ENCODE measurements at places on chromosomes 1 and 21.

GRCh38 chr1:161038523-161039153 lies at the start of gene TSTD1:
TSS of gene TSTD1 (minus strand) at chr1:161038964. CDS start at chr1:161038889, 75 bp downstream.
- no peak for DNase-seq

GRCh38 chr1:78619032-78619431 lies 1.2 kb upstream of the IFI44L start:
- DNase-seq: no peak

DNA sequence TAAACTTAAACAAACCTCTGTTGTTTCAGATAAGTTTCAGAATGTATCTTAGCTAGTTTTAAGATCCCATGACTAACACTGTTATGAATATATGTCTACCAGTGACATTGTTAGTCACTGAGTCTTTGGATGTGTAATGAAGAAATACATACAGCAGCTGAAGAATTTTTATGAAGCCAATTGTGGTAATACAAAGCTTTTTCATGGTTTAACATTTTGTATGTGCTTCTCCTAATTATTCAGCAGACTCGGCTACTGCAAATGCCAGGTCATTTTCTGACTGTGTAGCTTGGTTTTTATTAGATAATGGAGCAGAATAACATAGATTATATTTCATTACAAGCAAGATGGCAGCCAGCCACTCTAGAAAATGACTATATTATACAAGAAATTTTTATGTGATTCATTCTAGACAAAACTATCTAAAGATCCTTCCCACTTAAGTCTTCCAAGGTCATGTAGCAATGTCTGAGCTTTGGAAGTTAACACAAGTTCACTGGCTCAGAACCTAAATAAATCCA lies 147.8 kb downstream of the TNFSF18 start:
- DNase-seq: no peak

GRCh38 chr1:11839727-11840705 lies 7.6 kb downstream of the NPPA start:
- DNase-seq: no peak

- no peak for DNase-seq
Observed at GRCh38 chr1:65175171-65176055, 27.4 kb downstream of the AK4 start.

DNA sequence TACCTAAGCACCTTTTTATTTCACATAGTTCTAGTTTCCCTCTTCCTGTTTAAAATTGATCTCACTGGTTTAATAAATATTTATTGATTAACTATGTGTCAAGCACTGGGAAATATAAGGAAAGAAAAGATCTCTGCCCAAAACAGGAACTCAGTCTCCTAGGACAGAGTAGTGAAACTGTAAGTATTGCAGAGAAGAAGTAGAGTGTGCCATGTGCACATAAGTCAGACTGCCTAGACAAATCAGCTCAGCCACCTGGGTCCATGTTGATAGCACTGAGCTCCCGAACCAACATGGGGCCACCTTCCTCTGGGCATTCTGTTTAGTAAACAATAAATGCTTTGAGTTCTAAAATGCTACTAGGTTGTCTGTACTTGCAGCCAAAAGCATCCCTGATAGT lies 9.8 kb upstream of the SSX2IP start:
- DNase-seq: no peak

GRCh38 chr1:93219443-93219842 lies 38.9 kb downstream of the CCDC18 start:
- no peak for DNase-seq

DNA sequence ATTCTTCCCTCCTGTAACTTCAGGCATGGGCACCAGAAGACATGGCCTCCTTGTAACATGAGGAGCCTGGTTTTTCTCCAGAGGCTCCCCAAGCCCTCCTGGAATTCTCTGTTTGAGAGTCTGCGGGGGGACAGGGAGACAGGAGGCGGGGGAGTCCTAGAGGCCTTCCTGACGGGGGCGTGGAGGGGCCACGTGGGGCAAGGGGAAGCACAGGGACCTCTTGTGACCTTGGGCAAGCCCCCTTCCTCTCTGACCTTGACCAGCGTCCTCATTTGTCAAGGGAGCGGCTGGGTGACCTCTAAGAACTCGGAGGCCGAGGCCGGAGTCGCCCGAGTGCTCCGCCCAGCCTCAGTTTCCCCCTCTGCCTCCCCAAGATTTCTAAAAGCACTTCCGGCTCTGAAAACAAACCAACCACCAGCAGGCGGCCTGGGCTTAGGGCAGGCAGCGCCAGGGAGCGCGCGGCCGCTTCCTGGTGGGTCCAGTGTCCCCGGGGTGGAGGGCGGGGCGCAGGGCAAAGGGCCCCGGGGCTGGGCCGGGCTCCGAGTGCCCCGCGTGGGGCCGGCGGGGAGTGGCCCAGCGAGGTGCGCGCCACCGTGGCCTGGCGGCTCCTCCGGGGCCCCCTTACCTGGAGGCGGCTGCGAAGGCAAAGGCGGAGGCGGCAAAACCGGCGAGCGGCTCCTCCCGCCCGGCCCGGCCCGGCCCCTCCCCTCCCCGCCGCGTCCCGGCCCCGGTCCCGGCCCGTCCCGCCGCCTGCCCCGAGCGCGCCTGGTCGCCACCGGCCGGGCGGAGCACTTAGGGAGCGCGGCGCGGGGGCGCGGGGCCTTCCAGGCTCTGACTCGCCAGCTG lies at the start of gene TMCO4:
Gene TMCO4, minus strand, starts transcription at position 687 of the 846 bp plus-strand sequence. CDS start 19,158 bp downstream, outside the sequence.
- DNase-seq: no peak

DNA sequence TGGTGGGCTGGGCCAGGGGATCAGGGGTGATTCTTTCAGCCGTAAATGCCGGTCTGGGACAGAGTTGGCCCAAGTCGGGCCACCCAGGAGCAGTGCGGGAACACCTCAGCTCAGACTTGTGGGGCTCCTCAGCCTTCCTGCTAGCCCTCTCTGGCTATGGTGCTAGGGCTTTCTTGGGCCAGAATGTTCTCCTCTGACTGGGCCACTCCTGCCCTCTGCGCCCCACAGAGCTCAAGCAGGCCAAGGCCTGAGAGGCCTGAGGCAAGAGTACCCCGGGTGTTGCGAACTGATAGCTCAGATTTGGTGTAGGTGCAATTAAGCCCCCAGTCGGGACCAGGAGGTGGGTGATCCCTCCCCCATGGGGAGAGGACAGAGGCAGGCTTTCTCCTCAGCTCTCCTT lies 51.8 kb downstream of the LGR6 start:
- no peak for DNase-seq

DNA sequence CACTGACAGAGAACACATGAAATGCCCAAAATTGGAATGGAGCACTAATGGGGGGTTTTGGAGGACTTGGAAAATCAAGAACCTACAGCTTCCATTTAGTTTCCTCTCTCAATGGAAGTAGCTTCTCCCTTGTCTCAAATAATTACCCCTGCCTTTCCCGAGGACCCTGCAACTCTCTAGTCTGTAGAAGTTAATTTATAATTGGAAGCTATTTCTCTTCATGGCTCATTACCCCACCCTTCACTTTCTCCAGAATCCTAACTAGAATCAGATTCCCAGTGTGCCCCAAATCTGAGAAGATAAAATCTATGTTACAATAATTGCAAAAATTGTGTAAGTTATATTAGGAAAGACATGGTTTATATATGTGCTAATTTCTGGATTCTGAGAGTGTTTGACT lies 181.5 kb upstream of the ATP1B1 start:
- DNase-seq: no peak

GRCh38 chr1:95778217-95778616 lies 544.2 kb downstream of the RWDD3 start:
- DNase-seq: no peak
